ENCODE measurements at places on chromosomes 5 and 9.

DNA sequence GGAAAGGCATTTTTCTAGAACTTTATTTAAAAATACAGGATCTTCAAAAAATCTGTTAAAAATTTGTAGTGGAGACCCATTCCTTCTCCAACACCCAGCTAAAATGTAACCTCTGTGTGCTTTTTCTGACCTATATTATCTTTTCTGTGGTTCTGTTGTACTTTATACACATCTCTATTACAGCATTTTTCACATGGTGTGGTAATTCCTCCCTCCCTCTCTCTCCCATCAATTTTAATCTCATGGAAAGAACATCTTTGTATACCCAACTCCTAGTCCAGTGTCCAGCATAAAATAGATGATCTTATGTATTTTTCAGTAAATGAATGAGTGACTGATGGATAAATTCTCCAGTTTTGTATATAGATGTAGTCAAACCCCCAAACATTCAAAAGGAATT, 183.4 kb upstream of the KLF9 start:
- DNase-seq = no peak

DNA sequence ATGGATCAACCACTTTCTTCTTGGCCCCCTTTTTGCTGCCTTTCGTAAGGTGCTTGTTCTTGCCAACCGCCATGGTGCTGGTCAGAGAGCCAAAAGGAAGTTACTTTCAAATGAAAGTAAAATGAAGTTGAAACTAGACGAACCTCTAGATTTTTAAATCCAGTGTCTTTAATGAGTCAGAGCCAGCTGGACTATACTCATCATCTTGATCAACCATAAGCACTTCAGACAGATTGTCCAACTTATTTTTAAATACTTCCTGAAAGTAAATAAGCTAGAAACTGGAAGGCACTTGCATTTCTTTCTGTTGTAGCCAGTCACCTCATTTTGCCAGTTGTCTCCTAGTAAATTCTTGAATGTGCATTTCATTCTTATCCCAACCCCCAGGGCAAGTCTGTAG, 48.9 kb downstream of the JMY start:
- no peak for DNase-seq

DNA sequence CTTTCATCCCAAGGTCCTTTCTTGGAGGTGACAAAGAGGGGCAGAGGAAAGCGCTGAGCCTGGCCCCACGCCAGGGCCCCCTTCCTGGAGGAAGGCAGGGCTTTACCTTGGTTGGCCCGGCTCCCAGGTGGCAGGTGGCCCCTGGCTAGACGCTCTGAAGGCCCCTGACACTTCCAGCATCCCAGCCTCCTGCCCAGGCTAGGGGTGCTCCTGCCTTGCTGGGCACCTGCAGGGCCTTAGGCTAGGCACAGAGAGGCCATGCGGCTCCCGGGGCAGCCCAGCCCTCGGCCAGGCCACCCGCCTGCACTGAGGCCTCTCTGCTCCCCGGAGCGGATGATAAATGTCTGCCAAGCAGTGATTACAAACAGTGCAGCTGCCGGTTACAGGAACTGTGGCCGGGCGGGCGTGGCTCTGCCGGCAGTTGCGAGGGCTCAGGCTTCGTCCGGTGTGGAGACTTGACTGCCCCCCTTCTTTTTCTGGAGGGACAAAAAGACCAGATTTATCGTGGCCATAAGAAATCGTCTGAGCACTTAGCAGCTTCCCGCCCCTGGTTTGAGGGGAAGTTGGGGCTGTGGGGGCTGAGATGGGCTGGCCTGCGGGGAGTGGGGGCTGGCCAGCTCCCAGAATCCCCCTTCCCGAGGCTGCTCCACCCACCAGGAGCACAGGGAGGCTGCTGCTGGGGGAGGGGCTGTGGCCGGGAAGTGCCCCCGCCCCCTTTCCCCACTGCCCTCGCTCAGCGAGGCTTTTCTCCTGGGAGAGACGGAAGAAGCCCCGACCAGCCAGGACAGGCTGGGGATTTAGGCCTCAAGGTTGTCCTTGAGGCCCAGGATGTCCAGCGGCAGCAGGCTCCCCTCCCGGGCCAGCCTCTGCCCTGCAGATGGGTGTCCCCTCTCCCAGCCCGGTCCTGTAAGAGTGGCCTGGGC, 31.6 kb upstream of the UBAC1 start:
- DNase-seq = no peak

GRCh38 chr5:1515311-1515920, 8.3 kb downstream of the LPCAT1 start:
- DNase-seq = no peak

Data from stimulated activated CD4-positive, alpha-beta T cell treated with anti-CD3 and anti-CD28 coated beads, Interleukin-1b, Interleukin-23, amount 100 ng/mL, for 24 hours (primary cell).